CD8-positive, alpha-beta memory T cell (primary cell): ENCODE measurements at places on chromosomes 6 and 20.

GRCh38 chr6:137490006-137490905 is 3.9 kb downstream of the OLIG3 start:
- no peak for DNase-seq

- DNase-seq, result no peak
Observed at GRCh38 chr6:97026298-97026697, 101.8 kb downstream of the KLHL32 start.

GRCh38 chr6:149384464-149384863 is 15.6 kb upstream of the SUMO4 start:
- no peak for DNase-seq

DNA sequence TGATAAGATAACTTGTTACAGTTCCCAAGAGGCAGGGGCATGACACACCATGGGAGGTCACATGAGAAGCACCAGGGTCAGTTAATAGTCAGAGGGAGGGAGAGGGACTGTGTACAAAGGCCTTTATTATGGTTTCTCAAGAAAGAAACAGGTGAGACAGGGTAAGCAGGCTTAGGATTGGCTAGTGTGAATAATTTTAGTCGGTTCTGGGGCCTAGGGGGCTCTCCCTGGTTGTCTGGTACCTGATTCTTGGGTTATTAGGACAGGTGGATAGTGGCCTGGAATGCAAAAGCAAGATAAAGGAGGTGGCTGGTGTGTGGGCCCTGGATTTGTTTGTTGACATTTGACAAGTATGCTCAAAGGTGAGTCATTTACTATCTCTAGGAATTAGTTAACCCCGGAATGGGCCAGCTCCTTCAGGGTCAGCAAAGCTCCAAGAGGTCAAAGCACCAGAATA is 49.4 kb upstream of the MCUR1 start:
- DNase-seq, result no peak

DNA sequence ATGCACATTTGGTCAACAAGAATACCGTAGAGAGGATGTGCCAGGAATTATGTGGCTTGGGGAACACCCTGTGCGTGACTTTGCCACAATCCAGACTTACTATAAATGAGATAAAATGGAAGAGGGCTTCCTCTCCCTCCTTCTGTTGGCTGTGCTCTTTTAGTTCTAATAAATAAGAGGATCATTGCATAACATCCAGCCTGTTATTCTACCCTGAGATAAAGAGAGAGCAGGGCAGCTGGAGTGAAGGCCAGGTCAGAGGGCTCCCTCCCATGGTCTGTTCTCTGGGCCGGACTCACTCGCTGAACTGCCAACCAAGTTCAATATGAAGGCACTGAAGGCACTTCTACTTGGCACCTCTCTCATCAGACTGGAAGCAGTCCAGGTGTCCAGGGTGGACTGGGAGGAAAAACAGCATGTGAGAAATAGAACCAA is 91.7 kb downstream of the MTFR2 start:
- DNase-seq, result no peak

DNA sequence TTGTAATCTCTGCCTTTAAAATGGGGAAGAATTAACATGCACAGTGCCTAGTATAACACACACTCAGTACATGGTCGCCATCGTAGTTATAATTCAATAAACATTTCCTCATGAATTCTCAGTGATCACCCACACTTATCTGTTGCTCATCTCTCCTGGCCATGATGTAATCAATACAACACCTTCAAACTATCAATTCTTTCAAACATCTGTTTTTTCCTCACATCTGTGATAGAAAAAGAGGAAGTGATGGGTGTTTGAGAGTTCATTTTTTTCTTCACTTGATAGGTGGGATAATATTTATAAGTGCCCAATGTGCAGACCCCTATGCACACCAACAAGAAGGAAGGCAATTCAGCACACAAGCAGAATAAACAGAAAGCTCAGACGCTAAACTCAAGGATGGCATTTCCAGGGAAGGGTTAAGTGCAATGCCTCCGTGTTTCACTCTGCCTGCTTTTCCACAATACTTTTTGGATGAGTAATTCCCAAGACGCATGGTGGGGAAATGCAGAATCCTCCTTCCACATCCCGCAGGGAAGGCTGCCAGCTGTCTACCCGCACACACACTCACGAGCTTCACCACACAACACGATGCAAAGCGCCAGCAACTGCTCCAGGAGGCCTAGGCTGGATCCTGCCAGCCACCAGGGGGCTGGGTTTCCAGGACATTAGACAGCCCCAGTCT is 100.3 kb downstream of the GMPR start:
- no peak for DNase-seq

DNA sequence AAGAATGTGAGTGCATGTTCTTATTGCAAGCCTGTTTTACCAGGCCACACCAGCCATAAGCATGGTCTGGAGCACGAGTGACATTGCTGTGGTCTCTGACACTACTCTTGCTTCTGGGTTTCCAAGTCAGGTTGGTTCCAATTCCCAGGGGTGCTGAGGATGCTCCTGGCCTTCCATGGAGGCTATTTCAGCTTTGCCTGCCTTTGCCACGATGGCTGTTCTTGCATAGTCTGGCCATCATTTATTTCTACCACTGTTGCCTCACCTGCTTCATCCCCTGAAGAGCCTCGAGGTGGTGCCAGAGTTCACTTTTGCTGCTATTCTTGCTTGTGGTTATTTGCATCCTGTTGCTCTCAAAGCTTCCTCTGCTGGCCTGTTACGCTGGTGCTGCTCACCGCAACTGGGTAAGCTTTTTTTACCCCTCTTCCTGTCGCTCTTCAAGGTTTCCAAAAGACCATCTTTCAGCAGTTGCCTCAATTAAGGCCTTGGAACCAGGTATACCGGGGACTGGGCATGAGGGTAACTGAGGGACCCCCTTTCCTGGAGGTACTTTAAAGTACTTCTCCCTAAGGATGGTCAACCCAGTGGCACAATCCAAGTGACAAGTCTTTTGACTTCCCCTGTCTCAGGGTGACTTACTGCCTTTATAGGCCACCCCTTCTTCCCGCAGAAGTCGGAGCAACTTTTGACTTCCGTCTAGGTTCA is 64.5 kb downstream of the AKAP7 start:
- peak; percentile 42 for DNase-seq

- DNase-seq, result no peak
Observed at GRCh38 chr6:155247618-155248007, 16.2 kb upstream of the CLDN20 start.

DNA sequence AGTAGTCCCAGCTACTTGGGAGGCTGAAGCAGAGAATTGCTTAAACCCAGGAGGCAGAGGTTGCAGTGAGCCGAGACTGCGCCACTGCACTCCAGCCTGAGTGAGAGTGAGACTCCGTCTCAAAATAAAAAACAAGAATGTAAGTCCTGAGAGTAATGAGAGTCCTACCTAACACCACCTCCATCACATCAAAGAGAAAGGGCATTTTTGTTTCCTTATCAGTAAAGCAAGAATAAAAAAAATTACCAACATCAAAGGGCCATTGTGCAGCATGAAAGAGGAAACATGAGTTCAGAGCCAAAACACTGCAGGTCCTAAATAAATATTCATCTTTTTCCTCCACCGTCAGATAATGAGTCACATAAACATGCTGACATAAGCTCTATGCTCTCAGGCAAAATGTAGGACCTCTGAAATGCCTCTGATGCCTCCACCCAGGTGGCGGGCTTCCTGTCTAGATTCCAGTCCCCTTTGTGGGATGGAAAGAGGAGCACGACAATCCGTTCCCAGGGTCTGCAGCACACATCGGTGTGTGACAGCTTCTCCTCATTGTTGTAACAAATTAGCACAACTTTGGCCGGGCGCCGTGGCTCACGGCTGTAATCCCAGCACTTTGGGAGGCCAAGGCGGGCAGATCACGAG is 7.2 kb downstream of the ATP9A start:
- DNase-seq, result no peak

DNA sequence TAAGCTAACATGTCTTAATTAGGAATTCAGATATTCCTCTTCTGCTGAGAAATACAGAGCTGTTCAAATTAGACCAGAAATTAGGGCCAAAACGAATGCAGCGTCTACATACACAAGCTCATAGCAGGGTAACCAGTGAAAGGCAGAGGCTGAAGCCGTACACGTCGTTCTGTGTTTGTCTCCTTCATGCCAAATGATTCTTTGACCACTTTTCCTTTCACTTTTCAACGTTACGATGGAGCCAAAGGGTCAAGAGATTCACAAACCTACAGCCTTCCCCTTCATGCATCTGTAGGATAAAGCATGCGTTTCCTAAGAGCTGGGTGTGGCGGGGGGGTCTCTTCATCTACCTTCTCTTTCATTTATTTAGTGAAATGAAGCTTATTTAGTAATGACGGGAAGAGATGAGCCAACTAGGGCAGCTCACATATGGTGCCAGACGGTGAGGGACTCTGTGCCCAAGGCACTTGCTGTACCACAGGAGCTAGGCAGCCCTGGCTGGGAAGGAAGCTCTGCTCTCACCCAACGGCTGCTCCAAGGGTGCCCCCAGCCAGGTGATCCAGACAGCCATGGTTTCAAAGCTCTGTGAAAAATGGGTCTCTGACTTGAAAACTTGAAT is 178.0 kb downstream of the ATXN1 start:
- no peak for DNase-seq

- no peak for DNase-seq
Observed at GRCh38 chr20:18729231-18729825, 84.3 kb upstream of the SCP2D1 start.
